Amniotic epithelial cell (primary cell): ENCODE measurements at places on chromosomes 1 and 21.

- DNase-seq: peak; percentile 5
Observed at GRCh38 chr1:79044974-79045650, 38.6 kb upstream of the ADGRL4 start.

DNA sequence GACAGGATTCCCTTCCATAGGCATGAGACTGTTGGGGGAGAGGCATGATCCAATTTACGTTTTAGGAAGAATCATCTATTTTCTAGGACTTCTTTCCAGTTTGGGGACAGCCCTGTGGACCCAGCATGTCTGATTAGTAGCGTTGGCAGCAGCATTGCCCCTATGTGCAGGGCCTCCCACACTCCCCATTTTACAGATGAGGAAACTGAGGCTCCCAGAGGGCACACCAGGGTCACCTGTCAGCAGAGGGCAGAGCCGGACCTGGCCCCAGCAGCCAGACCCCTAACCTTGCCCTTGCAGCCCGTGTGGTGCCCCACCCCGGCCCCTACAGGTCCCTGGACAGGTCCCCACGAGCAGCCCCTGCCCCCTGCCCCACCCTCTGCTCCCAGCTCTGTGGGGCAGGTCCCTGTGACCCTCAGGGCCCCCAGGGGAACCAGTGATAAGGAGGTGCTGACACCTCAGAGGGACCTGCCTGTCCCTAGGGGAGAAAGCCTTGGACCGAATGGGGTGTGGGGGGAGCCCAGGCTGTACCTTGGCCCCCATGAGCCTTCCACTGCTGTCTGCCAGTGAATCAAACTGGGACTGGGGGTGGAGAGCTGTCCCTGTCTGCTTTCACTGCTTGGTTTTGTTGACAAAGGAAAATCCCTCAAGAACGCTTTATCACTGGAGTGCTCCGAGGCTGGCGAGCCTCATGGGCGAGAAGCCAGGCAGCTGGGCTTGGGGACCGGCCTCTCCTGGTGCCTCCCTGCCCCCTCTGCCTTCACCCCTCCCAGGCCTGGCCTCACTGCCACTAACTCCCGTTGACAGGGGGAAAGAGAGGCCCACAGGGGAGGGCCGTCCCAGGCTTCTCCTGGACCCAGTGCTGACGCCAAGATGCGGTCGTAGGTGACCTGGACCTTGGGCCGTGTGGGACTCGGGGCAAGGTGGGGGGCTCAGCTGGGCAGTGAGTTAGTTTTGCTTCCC is 39.4 kb upstream of the CCDC27 start:
- no peak for DNase-seq

DNA sequence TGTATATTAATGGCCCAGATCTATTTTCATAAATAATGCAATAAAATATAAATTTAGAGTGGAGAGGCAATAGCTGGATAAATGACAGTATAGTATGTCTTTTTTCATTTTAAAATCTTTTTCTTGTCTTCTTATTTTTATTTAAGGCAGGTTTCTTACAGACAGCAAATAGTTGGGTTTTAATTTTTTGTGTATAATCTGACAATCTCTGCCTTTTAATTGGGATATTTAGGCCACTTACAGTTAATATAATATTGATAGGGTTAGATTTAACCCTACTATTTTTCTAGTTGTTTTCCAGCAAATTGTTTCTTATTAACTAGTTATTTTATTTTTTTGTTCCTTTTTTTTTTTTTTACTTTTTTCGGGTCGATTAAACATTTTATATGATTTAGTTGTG is 23.3 kb upstream of the KCTD3 start:
- no peak for DNase-seq

- no peak for DNase-seq
Observed at GRCh38 chr1:94110946-94111740, 9.8 kb downstream of the ABCA4 start.

- DNase-seq: peak; percentile 53
Observed at GRCh38 chr1:56098946-56099345, 480.4 kb downstream of the PLPP3 start.

GRCh38 chr1:179754041-179754624 is 11.0 kb downstream of the FAM163A start:
- DNase-seq: peak; percentile 95
